ENCODE measurements at places on chromosomes 11 and 22. TPM values are rescaled to one million over a fixed set of nuclear protein-coding genes. Genes with fewer than 3 reads are reported as not detected.

DNA sequence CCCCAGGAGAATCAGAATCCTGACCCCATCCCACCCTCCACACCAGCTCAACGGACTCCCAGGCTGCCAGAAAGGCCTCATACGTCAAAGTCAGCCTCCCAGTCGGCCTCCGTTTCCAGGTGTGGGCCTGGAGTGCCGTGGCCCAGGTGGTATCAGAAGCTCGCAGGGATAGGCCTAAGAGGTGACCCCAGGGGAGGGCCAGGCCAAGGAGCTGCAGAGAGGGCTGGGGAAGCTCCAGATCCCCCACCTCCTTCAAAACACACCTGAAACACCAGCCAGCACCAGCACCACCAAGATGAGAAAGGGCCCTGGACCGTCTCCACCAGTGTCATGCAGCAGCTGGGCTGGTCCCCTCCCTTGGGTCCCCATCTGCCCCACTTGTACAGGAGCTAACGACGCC, 20.3 kb downstream of the ASCL2 start:
- DNase-seq = peak; percentile 18

DNA sequence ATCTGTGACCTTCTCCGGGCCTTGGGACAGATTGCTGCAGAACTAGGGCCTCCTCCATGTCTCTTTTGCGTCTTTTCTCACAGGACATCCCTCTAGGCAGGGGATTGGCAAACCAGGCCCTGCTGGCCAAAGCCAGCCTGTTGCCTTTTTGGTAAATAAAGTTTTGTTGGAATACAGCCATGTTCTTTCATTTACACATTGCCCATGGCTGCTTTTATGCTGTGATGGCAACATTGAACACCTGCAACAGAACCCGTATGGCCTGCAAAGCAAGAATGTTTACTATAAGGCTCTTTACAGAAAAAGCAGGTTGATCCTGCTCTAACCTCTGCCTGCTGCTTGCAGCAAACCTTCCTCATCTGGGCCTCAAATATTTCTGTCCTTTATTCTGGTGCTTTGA, 56.8 kb upstream of the B3GAT1 start:
- no peak for DNase-seq

The ART5 gene
- polyA plus RNA-seq = not detected

The OR2AG1 gene
- polyA plus RNA-seq = not detected

The TBX10 gene
- polyA plus RNA-seq = 60.6 TPM

Measured in sigmoid colon (tissue), 7 donors.